Umbilical cord (tissue), 2 donors: ENCODE measurements at places on chromosomes 3 and 15.

- DNase-seq: no peak
Observed at GRCh38 chr15:74328331-74329056, 39.0 kb downstream of the CYP11A1 start.

- DNase-seq: no peak
Observed at GRCh38 chr15:96638793-96639192, 308.3 kb downstream of the NR2F2 start.

DNA sequence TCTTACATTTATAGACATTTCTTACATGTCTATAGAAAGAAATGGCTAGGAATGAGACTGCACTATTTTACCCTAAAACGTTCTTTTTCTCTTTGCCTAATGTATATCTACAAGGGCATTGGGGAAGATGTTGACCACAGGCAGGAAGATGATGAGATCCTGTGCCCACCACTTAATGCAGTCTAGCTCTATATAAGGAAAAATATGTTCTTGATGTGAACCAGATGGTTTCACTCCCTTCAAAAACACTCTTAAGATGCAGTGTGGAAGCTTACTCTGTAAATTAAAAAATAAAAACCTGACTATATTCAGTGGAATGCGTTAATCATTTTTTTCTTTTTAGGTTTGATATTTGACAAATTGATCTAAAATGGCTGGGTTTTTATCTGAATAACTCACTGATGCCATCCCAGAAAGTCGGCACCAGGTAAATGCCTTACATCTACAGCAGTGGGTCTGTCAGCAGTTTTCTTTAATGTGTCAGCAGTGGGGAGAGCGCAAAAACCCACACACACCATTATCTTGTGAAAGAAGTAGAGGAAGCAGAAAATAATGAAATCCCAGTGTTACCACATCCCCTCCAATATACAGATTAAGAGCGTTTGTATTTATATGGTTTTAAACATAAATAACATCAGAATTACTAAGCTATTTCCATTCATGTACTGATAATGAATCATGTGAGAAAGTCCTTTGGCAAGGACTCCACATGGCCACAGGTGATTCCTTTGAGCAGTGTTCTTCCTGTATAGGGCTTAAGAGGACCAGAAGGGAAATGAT lies 10.1 kb downstream of the AGTR1 start:
- DNase-seq: no peak

- peak; percentile 83 for DNase-seq
Observed at GRCh38 chr3:8996681-8997121, 33.4 kb upstream of the RAD18 start.

DNA sequence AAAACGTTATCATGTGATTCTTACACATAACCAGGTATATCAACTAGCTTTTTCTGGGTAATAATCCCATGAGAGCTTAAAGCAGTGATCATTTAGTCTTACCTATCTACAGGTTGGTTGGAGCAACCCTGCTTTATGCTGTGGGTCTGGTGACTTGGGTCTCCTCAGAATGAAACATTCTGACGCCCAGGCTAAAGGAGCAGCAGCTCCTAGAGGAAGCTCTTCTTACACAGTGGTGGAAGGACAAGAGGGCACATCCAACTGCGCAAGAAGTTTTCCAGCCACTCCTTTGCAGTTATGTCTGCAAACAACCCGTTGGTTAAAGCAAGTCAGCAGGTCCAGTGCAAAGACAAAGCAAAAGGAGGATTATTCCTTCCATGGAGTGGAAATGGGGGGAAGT lies 377.5 kb downstream of the EDEM1 start:
- DNase-seq: no peak

DNA sequence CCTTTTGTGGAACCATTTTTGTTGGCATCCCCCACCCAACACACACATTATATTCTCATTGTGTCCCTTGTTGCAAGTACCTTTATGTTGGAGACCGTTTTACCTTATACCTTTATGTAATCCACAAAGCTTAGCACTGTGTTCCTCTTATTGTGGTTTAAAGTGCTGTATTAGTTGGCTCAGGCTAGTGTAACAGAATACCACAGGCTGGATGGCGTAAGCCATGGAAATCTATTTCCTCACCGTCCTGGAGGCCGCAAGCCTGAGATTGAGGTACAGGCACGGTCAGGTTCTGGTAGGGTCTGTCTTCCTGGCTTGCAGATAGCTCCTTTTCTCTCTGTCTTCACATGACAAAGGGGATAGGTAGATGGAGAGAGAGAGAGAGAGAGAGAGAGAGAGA lies 302.8 kb downstream of the ROBO2 start:
- no peak for DNase-seq

- no peak for DNase-seq
Observed at GRCh38 chr15:74519311-74519710, 21.7 kb upstream of the ARID3B start.

GRCh38 chr15:98753726-98754656 lies 105.7 kb downstream of the IGF1R start:
- peak; percentile 33 for DNase-seq

GRCh38 chr3:138913766-138914165 lies 33.2 kb downstream of the FOXL2 start:
- no peak for DNase-seq

GRCh38 chr3:27244374-27244773 lies 124.8 kb downstream of the NEK10 start:
- DNase-seq: no peak

DNA sequence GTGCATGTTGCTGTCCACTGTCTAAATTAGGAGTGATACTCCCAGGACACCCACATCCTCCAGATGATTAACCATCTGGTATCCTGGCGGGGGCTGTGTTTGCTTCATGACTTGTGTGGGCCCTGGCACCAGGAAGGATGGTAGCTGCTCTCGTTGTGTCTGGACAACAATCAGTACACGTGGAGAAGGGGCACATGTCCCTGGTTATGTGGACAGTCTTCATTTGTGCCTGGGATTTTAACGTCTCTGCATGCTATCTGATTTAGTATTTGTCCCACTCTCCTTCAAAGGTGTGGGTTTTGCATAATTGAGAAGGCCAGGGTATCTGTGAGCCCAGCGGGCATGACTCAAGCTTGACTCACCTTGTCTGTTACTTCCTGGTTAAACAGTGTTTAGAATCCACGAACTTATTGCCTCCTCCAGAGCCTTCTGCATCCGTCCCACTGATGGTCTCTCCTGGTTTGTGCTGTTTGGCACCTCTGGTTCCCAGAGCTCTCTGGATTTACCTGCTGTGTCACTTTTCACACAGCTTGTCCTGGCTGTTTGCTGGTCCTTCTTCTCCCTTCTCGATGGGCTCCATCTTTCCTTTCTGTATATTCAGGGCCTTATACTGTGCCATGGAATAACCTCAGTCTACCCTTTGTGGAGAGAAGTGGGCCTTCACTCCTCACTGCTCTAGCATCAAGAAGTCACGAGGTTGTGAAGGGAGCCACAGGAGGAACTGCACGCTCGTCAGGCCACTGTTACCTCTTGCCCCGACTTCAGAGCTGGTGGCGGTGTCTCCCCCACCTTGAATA lies 32.5 kb downstream of the ARNT2 start:
- no peak for DNase-seq
